ENCODE measurements at places on chromosomes 5 and 9.
A peak's percentile ranks its signal among the peaks of the same experiment; 100 is the strongest.

DNA sequence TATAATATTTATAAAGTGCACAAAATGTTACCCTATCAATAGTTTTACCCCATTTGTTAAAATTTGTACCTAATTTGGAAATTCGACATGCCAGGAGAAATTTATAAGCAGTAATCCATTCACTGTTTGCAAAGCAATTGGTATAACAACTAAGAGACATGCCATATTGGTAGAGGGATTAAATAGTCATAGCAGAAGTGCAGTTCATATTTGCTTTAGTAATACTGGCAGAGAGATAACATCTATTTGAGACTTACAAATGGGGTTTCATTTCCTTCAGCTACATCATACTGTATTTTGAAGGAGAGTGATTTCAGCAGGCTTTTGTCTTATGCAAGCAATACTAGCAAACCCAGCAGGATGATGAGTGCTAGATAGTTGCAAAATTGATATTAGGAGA is 610.4 kb upstream of the CDH10 start:
- DNase-seq: no peak

GRCh38 chr9:9284201-9284600 is 1328.6 kb downstream of the PTPRD start:
- no peak for DNase-seq

DNA sequence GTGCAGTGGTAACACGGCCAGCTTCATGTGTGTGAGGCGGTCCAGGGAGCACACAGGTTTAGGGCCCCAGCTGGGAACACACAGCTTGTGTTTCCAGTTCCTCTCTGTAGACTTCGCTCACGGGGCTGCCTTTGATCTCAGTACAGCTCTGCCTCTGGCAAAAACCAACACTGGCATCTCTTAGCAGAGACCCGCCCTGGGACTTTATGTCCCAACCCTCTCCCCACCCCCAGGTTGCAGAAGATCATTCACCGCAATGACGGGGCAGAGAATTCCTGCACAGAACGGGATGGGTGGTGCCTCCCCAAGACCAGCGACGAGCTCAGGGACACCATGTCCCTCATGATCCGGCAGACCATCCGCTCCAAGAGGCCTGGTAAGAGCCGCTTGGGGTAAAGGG is 5.2 kb upstream of the CEL start:
- DNase-seq: no peak

- no peak for DNase-seq
Observed at GRCh38 chr9:124602204-124602603, 95.0 kb upstream of the NR5A1 start.

GRCh38 chr5:17305017-17305416 is 87.6 kb downstream of the BASP1 start:
- DNase-seq: no peak

DNA sequence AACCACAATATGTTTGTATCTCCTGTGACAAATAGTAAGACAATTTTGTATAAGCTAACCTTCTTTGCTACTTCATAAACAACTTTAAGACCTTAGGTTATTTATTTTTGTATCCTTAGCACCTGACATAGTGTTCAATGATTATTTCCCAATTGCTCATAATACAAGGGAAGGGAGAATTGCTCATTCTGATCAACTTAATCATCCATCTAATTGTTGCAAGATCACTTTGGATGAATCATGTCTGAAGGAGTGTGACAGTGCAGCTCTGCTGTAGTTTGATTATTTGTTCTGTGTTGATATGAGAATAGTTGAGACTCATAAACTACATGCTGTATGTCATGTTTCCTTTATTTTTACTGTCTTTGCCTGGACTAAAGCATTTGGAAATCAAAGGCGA is 721.3 kb upstream of the SEMA6A start:
- no peak for DNase-seq

- DNase-seq: no peak
Observed at GRCh38 chr5:14250748-14251701, 107.9 kb downstream of the TRIO start.

DNA sequence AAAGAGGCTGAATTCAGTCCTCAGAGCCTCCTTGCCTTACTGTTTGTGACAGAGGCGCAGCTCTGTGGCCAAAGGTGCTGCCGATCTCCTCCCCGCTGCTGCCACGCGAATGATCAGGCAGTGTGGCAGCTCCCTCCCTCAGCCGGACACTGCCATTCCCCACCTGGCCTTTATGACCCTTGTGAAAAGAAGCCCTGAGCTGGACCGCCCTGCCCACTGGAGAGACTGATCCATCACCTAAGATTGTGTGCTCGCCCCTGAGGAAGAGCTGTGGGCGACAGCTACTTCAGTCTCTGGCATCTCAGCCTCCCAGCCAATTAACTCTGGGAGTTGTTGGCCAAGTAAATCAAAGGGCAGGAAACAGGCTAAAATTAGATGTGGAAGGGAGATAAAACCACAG is 90.9 kb downstream of the CARTPT start:
- no peak for DNase-seq

GRCh38 chr5:76379316-76379715 is 23.8 kb upstream of the IQGAP2 start:
- DNase-seq: no peak

DNA sequence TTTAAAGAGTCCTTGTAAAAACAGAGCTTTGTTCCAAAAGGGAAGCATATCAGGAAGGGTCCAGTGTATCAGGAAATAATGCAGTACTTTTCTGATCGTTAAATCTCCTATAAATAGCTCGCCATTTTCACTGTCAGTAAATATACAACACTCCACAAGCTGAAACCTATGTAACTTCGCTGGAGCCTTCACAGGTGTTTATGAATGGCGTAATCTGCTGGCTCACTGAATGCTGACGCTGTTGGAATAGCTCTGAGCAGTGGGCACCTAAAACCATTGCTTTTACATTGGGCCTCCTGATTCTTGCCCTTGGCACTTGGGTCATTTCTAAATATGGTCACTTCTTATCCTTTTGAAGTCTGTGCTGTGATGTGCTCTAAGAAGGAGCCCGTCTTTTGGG is 4.3 kb downstream of the SHC3 start:
- no peak for DNase-seq

GRCh38 chr5:64665243-64665642 is 25.1 kb upstream of the SHISAL2B start:
- DNase-seq: no peak

DNA sequence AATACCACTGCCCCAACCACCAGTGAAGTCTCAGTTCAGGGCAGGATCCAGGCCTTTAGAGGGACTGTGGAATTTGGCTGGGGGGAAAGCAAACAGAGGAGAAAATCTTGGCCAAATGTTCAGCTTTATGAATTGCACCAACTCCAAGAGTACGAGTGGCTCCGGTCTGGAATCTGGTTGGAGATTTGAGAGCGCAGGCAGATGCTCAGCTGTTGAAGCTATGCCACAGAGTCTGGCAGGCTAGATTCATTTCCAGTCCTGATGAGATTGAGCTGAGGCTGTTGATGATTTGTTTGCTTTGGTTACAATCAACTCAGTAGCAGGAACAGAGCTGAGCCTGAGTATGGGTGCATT is 9.1 kb upstream of the HSPB3 start:
- DNase-seq: no peak

DNA sequence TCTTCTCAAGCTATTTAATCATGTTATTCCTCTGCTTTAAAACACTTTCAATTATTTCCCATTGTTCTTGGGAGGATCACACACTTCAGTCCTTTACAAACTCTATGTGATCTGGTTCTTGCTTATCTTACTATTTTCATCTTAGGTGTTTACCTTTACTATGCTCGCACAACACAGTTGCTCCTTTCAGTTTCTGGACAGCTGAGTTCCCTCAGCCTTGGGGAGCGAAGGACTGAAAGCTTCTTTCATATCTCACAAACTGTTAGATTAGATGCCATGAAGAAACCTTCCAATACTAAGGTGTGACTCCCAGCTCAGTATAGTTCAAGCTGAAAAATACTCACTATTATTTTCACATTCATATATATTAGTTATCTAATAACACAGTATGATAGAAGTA is 117.9 kb downstream of the CDC42SE2 start:
- DNase-seq: no peak

DNA sequence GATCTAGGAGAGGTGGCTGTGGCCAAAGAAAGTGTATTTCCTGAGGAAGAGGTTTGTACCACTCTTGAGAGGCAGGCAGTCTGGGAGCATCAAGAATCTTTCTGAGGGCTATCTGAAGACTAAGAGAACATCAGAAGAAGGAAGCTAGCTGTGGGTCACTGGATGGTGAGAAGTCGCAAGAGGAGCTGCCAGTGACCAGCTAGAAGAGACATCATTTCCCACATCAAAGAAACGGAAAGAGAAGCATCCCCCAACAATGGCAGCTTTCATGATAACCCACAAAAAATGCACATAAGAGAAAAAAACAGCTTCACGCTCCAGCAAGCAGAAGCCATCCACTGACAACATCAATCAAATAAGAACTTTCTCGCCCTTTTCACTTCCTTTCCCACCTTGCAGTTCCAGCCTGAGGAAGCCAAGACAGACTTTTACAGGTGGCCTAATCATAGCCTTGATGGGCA is 25.0 kb upstream of the CEP78 start:
- no peak for DNase-seq

GRCh38 chr5:148833122-148833521 is 6.7 kb downstream of the ADRB2 start:
- DNase-seq: no peak

GRCh38 chr5:65927503-65928321 is 1.3 kb downstream of the ERBIN start:
- peak; percentile 58 for DNase-seq

GRCh38 chr9:97365634-97366033 is 46.3 kb upstream of the TDRD7 start:
- DNase-seq: peak; percentile 56

DNA sequence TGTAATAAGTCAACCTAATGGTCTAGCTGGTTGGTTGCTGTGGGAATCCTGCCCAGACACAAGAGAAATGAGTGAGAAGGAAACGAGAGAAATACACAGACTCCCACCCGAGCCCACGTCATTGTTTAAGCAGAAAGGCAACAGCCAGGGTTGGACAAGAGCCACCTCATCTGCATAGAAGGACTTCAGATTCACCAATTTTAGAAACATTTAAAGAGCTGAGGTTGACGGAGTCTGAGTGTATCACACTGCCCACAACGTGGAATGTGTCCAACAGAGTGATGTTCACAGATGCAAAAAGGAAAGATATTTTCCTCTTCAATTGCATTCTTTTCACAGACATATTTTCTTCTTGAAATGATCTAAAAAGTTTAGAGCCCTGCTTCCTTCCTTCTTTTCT is 349.5 kb downstream of the AGTPBP1 start:
- DNase-seq: no peak

Measured in suppressor macrophage treated with lipopolysaccharide for 4 hours (primary cell).